ENCODE measurements at places on chromosomes 13 and 19.

DNA sequence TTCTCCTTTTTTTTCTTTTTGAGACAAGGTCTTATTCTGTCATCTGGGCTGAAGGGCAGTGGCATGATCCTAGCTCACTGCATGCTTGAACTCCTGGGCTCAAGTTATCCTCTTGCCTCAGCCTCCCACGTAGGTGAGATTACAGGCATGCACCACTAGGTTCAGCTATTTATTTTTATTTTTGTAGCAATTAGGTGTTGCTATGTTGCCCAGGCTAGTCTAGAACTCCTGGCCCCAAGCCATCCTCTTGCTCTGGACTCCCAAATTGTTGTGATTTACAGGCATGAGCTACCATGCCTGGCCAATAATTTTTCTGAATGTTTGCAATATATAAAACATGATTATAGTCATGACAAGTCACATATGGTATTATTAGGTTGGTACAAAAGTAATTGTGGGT, 161.1 kb upstream of the ATXN8OS start:
- no peak for DNase-seq

- DNase-seq: no peak
Measured at GRCh38 chr13:31538067-31539042, 201.0 kb upstream of the RXFP2 start.

DNA sequence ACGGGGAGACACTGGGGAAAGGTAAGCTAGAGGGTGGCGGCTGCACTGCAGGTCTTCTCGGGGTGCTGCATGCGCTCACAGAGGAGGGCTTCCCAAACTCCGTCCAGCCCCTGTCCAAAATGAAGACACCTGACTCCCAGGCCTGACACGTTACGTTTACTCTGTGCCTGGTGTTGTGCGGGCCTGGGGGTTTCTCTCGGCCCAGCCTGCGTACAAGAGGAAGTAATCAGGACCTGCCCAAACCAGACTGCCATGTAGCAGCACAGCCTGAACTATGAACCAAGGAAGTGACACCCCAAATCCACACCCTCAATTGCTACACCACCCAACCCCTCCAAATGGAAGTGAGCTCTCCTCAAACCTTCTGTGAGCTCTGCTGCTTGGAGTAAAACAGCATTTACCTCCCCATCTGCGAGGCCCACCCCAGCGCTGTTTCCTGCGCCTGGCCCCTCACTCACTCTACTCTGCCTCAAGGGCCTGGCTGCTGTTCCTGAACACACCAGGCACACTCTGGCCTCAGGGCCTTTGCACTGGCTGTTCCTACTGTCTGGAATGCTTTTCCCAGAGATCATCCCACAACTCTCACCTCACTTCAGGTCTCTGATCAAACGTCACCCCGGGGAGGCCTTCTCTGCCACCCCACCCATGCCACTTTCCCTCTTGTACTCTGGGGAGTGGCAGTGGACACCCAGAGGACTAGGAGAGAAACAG, 3.0 kb downstream of the HSPBP1 start:
- DNase-seq: no peak

- no peak for DNase-seq
Measured at GRCh38 chr19:38686530-38686888, 39.1 kb downstream of the ACTN4 start.

- no peak for DNase-seq
Measured at GRCh38 chr19:46721269-46722003, 4.5 kb upstream of the PRKD2 start.

GRCh38 chr13:49996951-49997895, at the start of gene TRIM13:
Gene TRIM13 (plus strand): TSS chr13:49997042. CDS start chr13:50011941, 14,899 bp downstream.
- DNase-seq: peak; percentile 81
